ENCODE measurements at places on chromosomes 1 and 21.

- DNase-seq = no peak
Observed at GRCh38 chr1:53532377-53532776, 73.2 kb downstream of the DMRTB1 start.

DNA sequence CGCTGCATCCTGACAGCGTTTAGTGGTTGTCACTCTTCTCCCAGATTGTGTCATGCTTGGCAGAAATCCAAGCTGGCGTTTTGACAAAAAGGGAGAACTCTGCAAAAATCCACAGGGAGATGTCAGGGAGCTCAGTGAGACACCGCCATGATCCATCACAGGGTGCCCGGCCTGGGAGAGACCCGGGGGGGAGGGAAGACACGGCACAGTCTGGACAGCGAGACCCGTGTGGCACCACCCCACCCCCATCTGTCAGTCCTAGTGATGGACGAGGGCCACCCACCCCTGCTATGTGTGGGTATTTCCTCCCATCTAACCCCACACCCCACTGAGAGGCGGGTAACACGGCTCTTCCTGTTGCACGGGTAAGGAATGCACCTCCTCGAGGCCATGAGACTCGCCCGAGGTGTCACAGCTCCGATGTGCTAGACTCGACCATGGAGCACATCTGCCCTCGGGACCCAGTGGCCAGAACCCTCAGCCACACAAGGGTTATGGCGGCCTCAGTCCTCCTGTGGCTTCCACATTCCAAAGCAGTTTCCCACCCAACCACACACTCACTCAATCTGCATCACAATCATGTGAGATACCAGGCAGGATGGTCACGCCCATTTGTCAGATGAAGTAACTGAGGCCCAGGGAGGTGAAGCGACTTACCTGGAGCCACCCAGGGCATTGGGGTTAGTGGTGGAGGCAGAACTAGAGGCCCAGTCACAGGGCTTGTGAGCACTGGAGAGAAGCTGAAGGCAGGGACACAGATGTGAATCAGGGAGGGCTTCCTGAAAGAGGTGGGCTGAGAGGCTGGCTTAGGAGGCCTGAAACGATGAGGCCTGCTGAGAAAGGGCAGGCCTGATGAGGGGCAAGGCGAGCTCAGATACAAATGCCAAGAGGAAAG lies 688.5 kb downstream of the MATN1 start:
- no peak for DNase-seq

GRCh38 chr1:47840393-47841190 lies 156.6 kb downstream of the TRABD2B start:
- no peak for DNase-seq

DNA sequence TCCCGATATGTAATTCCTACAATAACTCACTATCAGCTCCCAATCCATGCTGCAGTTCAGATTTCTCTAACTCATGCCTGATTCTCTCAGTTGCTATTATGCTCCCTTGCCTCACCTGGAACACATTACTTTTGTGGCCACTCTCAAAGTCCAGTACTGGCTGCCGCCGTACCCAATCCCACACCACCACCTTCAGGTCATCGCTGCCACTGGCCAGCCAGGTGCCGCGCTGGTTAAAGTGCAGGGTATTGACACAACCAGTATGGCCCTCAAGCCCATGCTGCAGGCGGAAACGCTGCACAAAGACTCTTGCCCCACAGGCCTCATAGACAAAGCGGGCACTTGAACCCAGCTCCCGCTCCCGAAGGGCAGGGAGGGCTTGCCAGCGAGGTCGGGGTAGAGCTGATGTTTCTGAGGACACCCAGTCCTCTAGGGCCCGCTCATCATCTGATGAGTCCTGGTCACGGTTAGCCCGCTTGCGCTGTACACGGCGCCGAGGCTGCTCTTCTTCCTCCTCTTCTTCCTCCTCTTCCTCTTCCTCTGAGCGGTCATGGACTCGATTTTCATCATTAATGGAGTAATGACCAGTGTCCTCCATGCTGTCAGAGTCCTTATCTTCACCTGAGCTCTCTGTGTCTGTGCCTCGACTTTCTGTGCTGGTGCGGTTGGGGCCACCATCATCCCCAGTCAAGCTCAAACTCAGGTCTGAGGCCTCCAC lies 22.6 kb downstream of the DCAF8 start:
- DNase-seq = no peak

DNA sequence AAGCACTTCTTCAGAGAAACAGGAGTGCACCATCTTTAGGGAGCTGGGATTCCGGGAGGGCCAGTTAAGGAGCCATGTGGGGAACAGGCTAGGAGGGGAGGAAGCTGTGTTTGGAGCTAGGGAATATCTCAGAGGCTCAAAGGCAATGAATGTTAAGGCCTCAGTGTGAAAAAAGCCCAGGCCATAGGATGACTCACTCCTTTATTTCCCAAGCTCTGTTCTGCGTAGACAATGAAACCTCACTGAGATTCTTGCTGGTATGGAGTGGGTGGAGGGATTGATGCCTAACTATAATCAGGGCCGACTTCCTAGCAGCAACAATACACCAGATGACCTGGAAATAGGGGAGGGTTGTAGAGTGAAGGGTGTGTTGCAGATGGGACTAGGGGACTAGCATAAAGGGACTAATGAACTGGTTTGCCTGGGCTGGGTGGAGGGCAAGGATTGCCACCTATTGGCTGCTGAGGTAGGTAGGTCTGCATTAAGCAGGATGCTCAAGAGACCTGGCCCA lies 2.1 kb downstream of the GNAT2 start:
- no peak for DNase-seq

DNA sequence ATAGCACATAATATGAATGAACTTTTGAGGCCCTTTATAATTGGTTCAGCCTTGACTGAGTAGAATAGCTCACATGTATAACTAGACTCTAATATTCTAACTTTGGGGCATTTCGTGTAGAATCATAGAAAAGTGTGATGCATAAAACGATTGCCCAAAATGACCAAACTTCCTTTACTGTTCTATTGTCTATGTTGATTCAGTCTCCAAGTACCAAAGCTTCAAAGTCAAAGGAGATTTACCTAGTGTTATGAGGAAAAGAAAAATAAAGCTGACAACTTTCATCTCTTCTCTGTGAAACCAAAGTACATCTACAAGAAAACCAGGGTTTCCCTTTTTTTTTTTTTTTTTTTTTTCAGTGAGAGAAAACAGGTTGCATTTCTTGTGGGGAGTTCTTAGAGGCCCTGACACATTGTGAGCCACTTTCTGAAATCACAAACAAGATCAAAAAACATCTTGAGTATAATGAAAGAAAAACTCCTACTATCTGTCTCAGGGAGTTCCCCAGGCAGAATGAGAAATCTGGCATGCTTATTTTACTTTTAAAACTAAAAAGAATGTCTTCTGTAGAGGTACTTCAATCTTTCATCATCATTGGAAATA lies 183.4 kb downstream of the TNFSF18 start:
- no peak for DNase-seq

DNA sequence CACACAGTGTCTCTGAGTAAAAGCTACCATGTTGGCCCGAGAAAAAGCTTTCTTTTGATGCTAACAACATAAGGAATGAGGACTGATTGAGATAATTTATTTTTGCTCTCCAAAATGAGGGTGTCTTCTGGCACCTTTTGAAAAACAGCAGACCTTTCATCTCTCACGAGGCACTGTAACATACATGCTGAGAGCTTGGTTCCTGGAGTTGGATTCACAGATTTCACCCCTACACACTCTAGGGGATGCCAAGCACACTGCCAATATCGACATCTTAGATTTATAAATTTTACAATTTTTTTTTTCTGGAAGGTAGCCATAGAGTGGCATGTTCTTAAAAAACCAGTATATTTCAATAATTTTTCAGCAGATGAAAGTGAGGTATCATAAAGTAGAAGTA lies 408.3 kb downstream of the DSCAM start:
- DNase-seq = no peak

DNA sequence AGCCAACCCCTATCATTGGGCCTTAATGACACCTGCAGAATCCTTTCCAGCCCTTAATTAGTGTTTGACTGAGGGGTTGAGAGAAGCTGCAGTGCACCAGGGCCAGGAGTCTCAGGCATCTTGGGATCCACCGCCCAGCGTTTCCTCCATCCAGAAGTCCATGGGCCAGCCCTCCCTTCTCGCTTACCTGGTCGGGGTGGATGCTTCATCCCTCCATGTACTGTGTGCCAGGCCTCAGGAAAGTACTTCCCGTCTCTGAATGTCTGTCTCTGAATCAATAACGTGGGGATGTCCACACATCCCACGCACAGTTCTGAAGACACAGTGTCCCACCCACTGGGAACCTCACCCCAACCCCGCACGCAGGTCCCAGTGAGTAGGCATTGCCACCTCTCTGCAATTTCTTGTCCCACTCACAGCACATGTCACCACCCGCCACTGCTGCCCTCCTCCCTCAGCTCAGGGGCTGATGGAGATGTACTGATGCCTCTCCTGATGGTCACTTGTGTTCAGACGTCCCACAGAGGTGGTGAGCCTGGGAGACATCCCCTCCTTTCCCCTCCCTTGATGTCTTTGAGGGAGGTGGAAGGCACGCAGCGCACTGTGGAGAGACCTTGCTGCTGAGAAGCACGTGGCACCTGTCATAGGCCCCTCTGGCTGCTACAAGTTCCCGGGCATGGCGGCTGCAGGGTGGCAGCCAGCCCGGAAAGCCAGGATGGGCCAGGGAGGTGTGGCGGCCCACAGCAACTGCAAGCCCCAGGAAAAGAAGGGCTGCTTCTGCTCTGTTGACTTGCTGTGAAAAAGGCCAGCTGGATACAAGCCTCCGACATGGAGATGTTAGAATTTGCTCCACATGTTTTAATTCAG lies 29.4 kb upstream of the PRSS38 start:
- no peak for DNase-seq

DNA sequence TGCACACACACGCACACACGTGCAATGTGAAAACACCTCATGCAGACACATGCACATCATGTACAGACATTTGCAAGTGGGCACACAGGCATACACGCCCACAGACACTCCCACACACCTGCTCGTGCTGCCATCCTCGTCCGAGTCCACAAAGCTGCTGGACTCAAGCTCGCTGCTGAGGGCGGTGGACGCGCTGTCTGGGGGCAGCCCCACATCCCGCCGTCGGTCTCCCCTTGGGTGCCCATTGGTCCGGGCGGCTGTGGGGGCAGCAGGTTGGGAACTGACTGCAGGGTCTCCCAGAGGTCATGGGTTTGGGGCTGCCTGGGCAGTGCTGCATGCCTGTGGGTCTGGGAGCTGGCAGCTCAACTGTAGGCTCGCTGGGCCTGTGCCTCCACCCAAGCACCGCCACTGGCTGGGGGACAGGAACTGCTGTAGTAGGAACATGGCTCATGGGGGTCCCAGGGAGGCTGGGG lies 7.6 kb downstream of the DVL1 start:
- DNase-seq = no peak

- no peak for DNase-seq
Observed at GRCh38 chr1:187641015-187641414, 812.3 kb downstream of the PLA2G4A start.

DNA sequence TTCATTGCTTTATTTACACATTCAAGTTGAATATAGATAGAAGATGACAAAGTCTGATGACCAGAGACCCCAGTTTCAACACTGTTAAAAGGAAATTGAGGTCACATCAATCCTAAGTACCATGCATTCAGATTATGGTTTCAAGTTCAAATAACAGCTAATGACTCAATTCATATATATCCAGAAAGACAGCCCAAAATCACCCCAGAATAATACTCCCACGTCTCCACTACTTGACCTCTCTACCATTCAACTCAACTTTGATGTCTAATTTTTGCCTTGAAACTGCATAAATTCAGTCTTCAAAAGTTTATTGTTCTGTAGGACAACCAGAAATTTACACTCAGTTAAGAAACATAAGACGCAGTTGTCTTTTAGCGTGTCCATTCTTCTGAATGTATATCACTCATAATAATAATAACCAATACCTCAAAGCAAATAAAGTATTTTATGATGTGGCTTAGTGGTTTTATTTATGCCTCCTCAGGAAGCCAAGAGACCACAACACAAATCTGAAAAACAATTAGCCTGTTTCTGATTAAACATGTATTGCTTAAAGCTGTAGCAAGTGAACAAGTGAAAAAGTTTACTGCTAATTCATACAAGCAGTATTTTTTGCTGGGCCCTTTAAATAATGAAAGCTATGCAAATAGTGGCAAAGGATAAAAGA lies 569.0 kb downstream of the LTN1 start:
- no peak for DNase-seq

- no peak for DNase-seq
Observed at GRCh38 chr1:43235040-43235439, 34.7 kb upstream of the TMEM125 start.

DNA sequence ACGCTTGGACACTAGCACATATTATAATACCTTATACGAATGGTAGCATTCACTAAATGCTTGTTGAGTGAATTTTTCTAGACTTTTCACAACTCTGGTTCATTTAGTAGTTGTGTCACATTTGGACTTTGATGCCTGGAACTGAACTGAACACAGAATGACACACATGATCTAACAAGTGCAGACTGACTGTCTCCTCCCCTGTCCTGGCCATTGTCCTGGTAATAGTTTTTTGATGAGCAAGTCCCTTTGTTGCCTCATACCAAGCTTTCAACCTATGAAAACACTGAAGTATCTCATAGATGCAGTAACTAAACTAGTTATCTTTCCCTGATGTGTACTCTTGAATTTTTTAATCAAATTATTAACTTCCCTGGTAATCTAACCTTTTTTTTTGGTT lies 66.4 kb downstream of the LRRC8D start:
- DNase-seq = no peak

DNA sequence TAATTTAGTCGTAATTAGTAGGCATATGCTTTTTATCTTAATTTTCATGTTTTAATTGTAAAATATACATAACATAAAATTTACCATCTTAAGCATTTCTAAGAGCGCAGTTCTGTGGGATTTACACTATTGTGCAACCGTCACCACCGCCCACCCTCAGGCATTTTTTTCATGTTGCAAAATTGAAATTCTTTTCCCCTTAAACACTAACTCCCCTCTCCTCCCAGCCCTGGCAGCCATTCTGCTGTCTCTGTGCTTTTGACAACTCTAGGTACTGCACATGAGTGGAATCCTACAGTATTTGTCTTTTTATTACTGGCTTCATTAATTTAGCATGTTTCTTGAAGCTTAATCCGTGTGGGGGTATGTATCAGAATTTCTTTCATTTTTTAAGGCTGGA lies 7.8 kb downstream of the PIK3CD start:
- no peak for DNase-seq
